ENCODE measurements at places on chromosomes 4 and X.

GRCh38 chr4:137226221-137226620 lies 306.1 kb downstream of the PCDH18 start:
- DNase-seq, result no peak

DNA sequence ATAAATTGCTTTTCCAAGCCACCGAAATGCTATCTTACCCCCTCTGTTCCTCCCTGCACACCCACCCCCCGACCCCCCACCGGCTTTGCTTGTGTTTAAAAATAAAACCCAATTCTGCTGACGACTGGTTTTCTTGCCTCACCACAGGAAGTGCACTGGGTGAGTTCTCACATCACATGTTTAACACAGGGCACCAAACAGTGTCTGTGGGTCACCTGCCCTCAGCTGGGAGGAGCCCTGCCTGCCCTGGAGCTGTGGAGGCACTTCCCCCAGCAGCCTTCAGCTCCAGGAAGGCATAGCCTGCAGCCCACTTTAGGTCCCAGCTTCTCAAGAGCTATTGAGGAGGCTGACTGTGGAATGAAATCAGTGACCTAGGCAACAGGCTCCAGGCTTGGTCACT lies 8.8 kb downstream of the TMEM255A start:
- peak; percentile 55 for DNase-seq

DNA sequence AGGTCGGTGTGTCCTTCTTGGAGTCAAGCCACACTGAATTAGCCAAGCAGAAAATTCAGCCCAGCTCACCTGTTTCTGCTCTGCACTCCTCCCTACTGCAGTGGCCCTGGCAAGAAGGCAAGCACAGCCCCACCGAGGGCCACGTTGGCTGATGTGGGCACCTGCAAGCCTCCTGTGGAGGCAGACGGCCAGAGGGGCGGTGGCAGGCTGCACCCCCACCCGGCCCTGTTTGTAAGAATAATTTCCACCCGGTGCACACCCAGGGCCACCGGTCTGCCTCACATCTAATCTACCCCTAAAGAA lies 18.8 kb downstream of the PPP2R2C start:
- no peak for DNase-seq

GRCh38 chr4:102116121-102116520 lies 229.2 kb downstream of the SLC39A8 start:
- no peak for DNase-seq

GRCh38 chr4:40165916-40166315 lies 30.9 kb upstream of the RHOH start:
- no peak for DNase-seq

- no peak for DNase-seq
Measured at GRCh38 chr4:144564358-144564757, 81.6 kb upstream of the HHIP start.

DNA sequence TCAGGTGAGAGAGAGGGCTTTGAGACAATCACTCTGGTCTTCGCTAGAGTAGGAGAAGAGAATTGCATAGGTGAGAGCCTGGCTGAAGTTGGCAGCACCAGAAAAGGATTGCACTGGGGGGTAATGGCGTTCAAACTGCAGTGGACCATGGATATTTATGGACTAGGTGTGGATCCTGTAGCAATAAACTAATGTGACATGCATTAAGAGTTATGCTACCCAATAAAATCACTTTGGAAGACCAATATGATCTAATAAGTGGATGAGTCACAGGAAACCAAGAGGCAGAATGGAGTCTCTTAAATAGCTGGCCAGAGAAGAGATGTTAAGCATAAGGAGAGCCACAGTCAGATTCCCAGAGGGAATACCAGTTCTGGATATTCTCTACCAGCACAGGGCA lies 259.8 kb downstream of the FBXO8 start:
- DNase-seq, result no peak
